ENCODE measurements at places on chromosomes 7 and 10. TPM values are rescaled to one million over a fixed set of nuclear protein-coding genes. Genes with fewer than 3 reads are reported as not detected.

GRCh38 chr10:45008524-45009161 lies 7.9 kb downstream of the ZNF22 start:
- no peak for DNase-seq
- no peak overlapping the region for H3K27ac ChIP-seq

GRCh38 chr10:58412502-58412961 lies 27.3 kb downstream of the TFAM start:
- H3K27me3 ChIP-seq: peaks cover 72% of the 10 kb centered on the region
- H3K4me1 ChIP-seq: no peaks in the 10 kb centered on the region
- peak; percentile 86 for DNase-seq
- no peaks in the 10 kb centered on the region for H3K36me3 ChIP-seq
- no peak overlapping the region for H3K4me3 ChIP-seq
- no peak overlapping the region for H3K27ac ChIP-seq

DNA sequence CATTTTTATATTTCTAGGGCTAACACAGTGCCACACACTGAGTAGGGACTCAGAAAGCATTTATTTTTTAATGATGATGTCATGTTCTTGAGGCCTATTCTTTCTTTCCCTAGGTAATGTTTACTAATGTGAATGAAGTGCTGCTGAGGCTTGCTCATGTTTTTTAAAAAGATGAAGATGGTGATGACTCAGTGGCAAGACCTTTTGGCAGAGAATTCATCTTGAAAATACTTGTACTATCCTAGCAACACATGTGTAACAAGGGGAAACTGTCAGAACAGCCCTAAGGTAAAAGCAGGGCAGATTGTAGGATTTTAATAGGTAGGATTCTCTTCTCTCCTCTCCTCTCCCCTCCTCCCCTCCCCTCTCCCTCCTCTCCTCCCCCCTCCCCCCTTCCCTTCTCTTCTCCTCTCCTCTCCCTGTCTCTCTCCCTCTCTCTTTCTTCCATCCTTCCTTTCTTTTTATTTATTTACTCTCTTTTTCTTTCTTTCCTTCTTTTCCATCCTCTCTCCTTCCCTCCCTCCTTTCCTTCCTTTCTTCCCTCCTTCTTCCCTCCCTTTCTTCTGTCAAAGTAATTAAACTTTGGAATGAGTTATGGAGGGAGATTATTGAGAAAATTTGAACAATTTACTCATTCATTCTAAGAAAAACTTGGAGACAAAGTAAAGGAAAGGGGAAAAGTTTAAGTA lies 75.3 kb downstream of the ZNF92 start:
- no peak for DNase-seq
- H3K4me1 ChIP-seq: no peaks in the 10 kb centered on the region
- H3K4me3 ChIP-seq: no peak overlapping the region
- H3K36me3 ChIP-seq: no peaks in the 10 kb centered on the region
- H3K27me3 ChIP-seq: no peaks in the 10 kb centered on the region
- no peak overlapping the region for H3K27ac ChIP-seq

- no peak overlapping the region for H3K4me3 ChIP-seq
- H3K36me3 ChIP-seq: peaks cover 10% of the 10 kb centered on the region
- H3K4me1 ChIP-seq: no peaks in the 10 kb centered on the region
- no peak for DNase-seq
Observed at GRCh38 chr10:80090121-80090520, 11.7 kb downstream of the TMEM254 start.

- H3K4me1 ChIP-seq: no peaks in the 10 kb centered on the region
- no peak overlapping the region for H3K4me3 ChIP-seq
- no peaks in the 10 kb centered on the region for H3K27me3 ChIP-seq
Observed at GRCh38 chr10:37992083-37992482, 15.6 kb upstream of the ZNF25 start.

DNA sequence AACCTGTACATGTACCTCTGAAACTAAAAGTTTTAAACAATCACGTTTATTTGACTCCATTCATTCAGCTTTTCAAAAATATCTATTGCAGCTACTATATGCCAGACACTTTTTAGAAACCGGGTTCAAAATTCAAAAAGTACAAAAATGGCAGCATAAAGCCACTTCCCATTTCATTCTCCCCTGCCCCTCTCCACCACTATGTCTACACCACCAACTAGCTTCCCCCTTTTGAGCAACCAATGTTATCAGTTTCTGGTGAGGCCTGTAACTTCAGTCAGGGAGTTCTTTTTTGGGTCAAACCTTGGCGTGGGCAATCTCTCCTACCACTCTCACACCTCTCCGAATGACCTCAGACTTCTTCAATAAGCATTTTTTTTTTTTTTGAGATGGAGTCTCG lies 11.5 kb upstream of the HHEX start:
- no peaks in the 10 kb centered on the region for H3K4me1 ChIP-seq
- DNase-seq: no peak
- H3K27me3 ChIP-seq: no peaks in the 10 kb centered on the region
- H3K27ac ChIP-seq: no peak overlapping the region

- H3K36me3 ChIP-seq: no peaks in the 10 kb centered on the region
- H3K27me3 ChIP-seq: no peaks in the 10 kb centered on the region
- H3K27ac ChIP-seq: no peak overlapping the region
- DNase-seq: no peak
- no peak overlapping the region for H3K4me3 ChIP-seq
- H3K4me1 ChIP-seq: peaks cover 4% of the 10 kb centered on the region
Observed at GRCh38 chr10:6788231-6788630, 208.2 kb upstream of the PRKCQ start.

- DNase-seq: no peak
- H3K27me3 ChIP-seq: no peaks in the 10 kb centered on the region
- no peaks in the 10 kb centered on the region for H3K4me1 ChIP-seq
Observed at GRCh38 chr7:3068530-3068929, 24.9 kb upstream of the CARD11 start.

GRCh38 chr10:68796605-68797004 lies 30.7 kb upstream of the STOX1 start:
- peaks cover 66% of the 10 kb centered on the region for H3K36me3 ChIP-seq
- no peak overlapping the region for H3K27ac ChIP-seq
- no peak overlapping the region for H3K4me3 ChIP-seq
- no peak for DNase-seq
- H3K4me1 ChIP-seq: no peaks in the 10 kb centered on the region
- H3K27me3 ChIP-seq: no peaks in the 10 kb centered on the region

DNA sequence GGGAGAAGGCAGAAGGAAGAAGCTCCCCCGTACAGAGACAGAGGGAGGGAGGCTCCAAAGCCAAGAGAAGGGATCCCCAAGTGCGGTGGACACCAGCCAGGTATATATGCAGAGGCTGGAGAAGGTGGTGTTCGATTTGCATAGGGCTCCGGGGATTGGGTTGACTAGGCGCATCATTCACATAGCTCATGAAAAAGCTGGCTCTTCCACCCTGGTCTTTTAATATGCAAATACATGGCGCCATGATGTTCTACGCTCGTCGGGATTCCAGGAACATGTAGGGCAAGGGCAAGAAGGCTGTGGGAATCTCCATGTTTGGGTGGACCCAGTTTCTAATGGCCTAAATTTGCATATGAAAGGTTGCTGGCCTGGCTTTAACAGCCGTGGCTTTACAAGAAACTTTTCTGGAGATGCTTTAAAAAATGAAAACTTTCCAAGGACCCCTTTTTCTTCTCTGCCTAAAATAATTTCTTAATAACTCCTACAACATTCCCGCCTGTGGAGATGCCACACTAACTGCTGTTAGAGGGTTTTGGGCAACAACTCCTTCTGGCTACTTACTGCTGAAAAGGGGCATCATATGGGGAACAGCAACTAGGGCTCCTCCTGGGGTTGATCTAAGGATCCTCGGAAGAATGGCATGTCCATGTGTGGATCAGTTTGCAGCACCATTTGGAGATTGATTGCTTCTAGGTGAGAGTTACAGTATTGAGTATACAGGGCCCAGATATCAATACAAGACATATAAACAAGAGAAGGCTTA lies 28.3 kb downstream of the C1GALT1 start:
- peak overlapping the region; percentile 39 for H3K4me3 ChIP-seq
- H3K4me1 ChIP-seq: peaks cover 11% of the 10 kb centered on the region
- peaks cover 39% of the 10 kb centered on the region for H3K36me3 ChIP-seq

DNA sequence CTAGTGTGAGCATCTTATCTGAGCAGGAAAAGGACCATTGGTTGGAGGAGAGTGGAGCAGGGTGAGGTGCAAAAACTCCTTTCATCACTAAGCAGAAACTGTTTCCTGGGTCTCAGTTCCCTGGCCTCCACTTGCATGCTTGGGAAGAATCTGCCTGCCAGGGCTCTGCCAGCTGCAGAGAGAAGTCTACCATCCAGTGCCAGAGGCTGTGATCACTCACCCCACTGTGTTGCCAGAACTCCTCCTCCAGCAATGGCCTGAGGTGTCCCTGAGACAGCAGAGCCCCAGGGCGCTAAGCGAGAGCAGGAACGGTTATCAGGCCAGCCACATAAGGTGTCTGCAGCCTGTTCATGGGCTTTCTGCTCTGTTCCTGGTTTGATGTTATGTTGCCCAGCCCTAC lies 991.4 kb downstream of the CCSER2 start:
- no peak overlapping the region for H3K27ac ChIP-seq
- peaks cover 7% of the 10 kb centered on the region for H3K4me1 ChIP-seq
- H3K36me3 ChIP-seq: no peaks in the 10 kb centered on the region
- DNase-seq: no peak
- no peaks in the 10 kb centered on the region for H3K27me3 ChIP-seq
- no peak overlapping the region for H3K4me3 ChIP-seq

GRCh38 chr7:139734395-139734794 lies 43.4 kb downstream of the HIPK2 start:
- H3K27me3 ChIP-seq: no peaks in the 10 kb centered on the region
- H3K36me3 ChIP-seq: peaks cover 20% of the 10 kb centered on the region
- peaks cover 6% of the 10 kb centered on the region for H3K4me1 ChIP-seq

- H3K4me1 ChIP-seq: no peaks in the 10 kb centered on the region
- DNase-seq: no peak
- no peaks in the 10 kb centered on the region for H3K27me3 ChIP-seq
- H3K36me3 ChIP-seq: no peaks in the 10 kb centered on the region
- no peak overlapping the region for H3K4me3 ChIP-seq
- H3K27ac ChIP-seq: no peak overlapping the region
Observed at GRCh38 chr7:77239471-77239870, 39.9 kb upstream of the FGL2 start.

DNA sequence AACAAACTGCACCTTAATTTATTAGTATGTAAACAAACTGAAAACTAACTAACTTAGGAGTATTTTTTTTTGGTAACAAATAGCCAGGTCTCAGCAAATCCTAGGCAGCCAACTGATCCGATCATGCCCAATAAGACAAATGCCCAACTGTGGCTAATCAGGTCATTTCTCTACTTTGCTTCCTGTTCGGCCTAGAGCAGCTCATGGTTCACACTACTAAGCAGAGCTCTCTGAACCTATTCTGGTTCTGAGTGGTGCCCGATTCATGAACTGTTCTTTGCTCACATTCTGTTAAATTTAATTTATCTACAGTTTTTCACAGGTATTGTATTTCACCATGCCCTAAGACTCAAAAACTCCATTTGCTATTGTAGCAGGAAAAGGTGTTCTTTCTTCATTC lies 55.1 kb downstream of the CCDC3 start:
- H3K36me3 ChIP-seq: no peaks in the 10 kb centered on the region
- no peak overlapping the region for H3K4me3 ChIP-seq
- H3K4me1 ChIP-seq: no peaks in the 10 kb centered on the region

- no peaks in the 10 kb centered on the region for H3K36me3 ChIP-seq
- no peak overlapping the region for H3K4me3 ChIP-seq
- no peak for DNase-seq
- H3K4me1 ChIP-seq: no peaks in the 10 kb centered on the region
Observed at GRCh38 chr10:105986912-105987635, 1177.4 kb downstream of the SORCS1 start.

GRCh38 chr7:77714195-77714594 lies 17.9 kb downstream of the RSBN1L start:
- no peak overlapping the region for H3K4me3 ChIP-seq
- H3K36me3 ChIP-seq: peaks cover 25% of the 10 kb centered on the region
- H3K27ac ChIP-seq: no peak overlapping the region
- no peaks in the 10 kb centered on the region for H3K4me1 ChIP-seq
- no peaks in the 10 kb centered on the region for H3K27me3 ChIP-seq

- peak; percentile 61 for DNase-seq
- no peaks in the 10 kb centered on the region for H3K4me1 ChIP-seq
Observed at GRCh38 chr10:126256864-126257263, 131.4 kb downstream of the ADAM12 start.

GRCh38 chr10:77544617-77545016 lies 93.0 kb downstream of the KCNMA1 start:
- no peaks in the 10 kb centered on the region for H3K36me3 ChIP-seq
- DNase-seq: no peak
- no peak overlapping the region for H3K27ac ChIP-seq
- H3K27me3 ChIP-seq: no peaks in the 10 kb centered on the region
- no peak overlapping the region for H3K4me3 ChIP-seq

GRCh38 chr7:131795400-131795799 lies 239.0 kb upstream of the PODXL start:
- H3K27me3 ChIP-seq: no peaks in the 10 kb centered on the region
- DNase-seq: no peak
- no peak overlapping the region for H3K27ac ChIP-seq
- peaks cover 39% of the 10 kb centered on the region for H3K4me1 ChIP-seq
- no peaks in the 10 kb centered on the region for H3K36me3 ChIP-seq
- H3K4me3 ChIP-seq: no peak overlapping the region

DNA sequence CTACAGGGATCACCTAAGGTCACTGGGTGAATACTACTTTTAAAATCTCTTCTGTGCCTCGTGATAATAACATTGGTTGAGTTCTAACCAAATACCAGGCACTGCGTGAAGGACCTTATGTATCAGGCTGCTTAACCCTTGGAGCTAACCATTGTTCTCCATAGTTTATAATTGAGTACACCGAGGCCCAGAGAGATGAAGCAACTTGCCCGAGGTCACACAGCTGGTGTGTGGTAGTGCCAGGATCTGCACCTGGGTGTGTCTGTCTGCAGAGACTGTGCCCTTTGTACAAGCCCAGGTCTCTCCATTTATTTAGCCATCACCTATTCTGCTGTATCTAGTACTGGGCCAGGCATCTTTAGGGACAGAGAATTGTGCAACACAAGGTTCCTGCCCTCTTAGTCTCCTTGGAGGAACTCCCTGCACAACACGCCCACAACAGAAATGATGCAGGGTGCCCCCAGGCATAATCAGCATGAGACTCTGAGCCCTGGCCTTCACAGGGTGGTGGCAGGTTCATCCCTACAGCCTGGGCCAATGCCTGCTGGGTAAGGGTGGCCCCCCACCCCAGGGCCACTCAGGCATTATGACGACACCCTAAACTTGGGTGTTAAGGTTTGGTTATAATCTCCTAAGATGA lies 31.5 kb downstream of the UNC5B start:
- H3K27ac ChIP-seq: no peak overlapping the region
- no peaks in the 10 kb centered on the region for H3K36me3 ChIP-seq
- no peak overlapping the region for H3K4me3 ChIP-seq
- H3K27me3 ChIP-seq: no peaks in the 10 kb centered on the region
- no peak for DNase-seq

DNA sequence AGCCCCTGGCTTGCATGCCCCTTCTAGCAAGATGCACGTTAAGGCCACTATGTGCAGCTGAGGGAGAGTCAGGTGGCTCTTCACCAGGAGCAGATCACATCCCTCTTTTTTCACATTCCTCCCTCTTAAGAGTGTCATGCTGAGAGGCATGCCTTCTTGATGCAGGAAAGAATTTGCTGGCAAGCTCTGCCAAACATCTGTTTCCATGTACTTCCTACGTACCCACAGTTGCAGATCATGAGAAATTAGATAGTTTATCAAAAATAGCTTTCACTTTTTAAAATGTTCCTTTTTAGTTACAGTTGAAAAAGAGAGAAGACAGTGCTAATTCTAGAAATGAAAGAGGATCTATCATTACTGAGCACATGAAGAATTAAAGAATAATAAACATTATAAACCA lies 79.7 kb upstream of the ZNF722 start:
- no peak overlapping the region for H3K4me3 ChIP-seq
- DNase-seq: no peak
- no peak overlapping the region for H3K27ac ChIP-seq

The C10orf62 gene
- total RNA-seq: not detected

The DNAJC12 gene
- 0.72 TPM for total RNA-seq
